ENCODE measurements at places on chromosomes 7 and 10.

GRCh38 chr10:123926401-123927264 lies 35.0 kb upstream of the CPXM2 start:
- no peak for DNase-seq

GRCh38 chr10:14456870-14457266 lies 126.1 kb upstream of the FRMD4A start:
- DNase-seq: no peak

DNA sequence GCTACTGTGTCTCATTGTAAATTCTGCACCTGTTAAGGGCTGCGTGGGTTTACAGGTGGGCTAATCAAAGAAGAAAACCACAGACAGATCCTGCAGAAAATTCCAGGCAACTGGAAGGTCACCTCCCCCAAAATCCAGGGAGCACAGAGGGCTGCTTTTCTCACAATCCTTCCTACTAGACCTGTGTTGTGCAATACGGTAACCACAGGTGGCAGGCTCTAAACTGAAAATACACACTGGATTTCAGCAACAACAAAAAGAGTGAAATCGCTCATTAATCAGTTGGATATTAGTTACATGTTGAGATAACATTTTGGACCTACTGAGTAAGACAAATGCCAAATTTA lies 83.2 kb downstream of the SLC16A9 start:
- no peak for DNase-seq

DNA sequence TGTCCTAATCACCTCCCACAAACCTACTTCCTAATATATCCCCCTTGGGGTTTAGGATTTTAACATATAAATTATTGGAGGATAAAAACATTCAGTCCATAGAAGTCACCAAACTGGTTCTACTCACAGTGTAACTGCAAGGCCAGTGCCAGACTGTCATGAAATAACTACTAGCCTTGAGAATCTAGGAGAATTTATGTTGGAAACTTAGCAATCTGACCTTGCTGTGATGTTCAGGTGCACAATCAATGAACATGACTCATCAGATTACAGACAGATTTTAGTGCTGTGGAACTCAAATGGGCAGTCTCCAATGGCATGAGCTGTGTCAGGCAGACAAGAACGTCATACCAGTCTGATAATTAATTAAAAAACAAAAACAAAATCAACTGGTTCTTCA lies 571.4 kb upstream of the IGFBP3 start:
- DNase-seq: no peak

DNA sequence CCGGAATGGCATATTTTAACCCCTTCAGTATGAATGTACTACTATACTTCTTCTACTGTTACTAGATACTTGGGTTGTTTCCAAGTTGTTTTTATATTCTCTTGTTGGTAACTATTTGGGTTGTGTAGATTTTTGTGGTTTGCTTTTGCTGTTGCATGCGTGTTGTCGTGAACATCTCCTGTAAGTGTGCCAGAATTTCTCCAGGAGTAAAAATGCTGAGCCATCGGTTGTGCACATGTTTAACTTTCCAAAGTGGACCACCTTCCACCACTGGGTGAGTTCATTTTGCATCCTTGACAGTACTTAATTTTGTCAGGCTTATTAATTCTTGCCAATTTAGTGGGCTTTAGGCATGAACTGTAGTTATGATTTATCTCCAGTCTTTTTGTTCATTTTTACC lies 47.9 kb downstream of the CSGALNACT2 start:
- no peak for DNase-seq

All from glutamatergic neuron (in vitro differentiated cells).